ENCODE measurements at places on chromosomes 6 and 20.

DNA sequence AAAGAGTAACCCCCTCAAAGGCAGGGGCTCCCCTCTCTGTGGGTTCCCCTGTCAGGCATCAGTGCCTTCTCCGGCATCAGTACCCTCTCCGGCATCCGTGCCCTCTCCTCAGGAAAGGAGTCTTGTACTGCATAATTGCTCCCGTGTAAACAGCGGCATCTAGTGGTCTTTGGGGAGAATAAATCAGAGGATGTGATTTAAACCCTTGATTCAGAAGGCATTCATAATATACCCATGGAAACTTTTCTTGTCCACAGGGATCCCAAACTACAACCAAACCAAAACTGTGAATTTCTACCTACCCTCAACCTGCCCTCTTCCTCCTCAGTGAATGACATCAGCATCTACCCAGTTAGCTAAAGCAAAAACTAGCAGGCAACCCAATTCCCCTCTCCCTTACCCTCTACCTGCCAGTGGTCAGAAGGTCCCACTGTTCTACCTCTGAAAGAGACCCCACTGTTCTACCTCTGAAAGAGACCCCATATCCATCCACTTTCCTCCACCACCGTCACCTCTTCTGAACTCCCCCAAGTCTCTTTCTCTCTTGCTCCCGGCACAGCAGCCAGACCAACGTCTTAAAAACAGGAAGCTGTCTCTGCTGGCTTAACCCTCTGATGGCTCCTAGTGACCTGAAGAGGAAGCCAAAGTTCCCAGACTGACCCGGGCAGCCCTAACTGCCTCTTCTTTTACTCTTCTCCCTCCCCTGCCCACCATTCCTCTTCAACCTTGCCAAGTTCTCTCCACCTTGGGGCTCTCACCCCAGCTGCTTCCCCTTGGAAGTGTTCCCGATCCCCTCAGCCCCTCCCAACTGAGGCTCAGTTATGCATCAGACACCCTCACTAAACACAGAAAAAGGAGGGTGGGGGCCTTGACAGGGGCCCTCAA is 27.2 kb downstream of the UBE2V1 start:
- peak; percentile 86 for DNase-seq

GRCh38 chr20:19502169-19502568 is 255.9 kb upstream of the RIN2 start:
- no peak for DNase-seq

GRCh38 chr6:142726616-142727015 is 218.4 kb downstream of the HIVEP2 start:
- DNase-seq = no peak

GRCh38 chr20:37161830-37162549 is 17.1 kb upstream of the RPN2 start:
- DNase-seq = no peak

GRCh38 chr6:160249671-160250070 is 8.9 kb downstream of the SLC22A2 start:
- DNase-seq = no peak

- no peak for DNase-seq
Observed at GRCh38 chr6:1901556-1901955, 291.8 kb downstream of the FOXC1 start.

- no peak for DNase-seq
Observed at GRCh38 chr20:15945289-15945688, 628.0 kb downstream of the KIF16B start.

DNA sequence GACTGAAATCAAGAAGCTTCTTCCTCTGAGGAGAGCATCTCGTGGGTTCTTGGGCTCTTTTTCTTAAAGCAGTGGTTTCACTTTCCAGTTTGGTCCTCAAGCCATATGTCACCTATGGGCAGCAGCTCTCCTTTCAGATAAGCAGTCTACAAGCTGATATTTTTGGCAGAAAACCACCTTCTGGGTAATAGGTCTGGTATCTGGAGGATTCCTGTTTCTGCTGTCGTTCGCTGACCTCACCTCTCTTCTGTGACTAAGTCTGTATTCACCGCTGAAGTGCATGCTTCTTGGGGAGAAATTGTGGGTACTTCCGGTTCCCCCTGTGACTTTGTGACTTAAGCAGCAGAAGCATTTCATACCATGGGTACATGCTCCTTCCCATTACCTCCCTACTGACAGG is 193.6 kb downstream of the EDN1 start:
- no peak for DNase-seq

GRCh38 chr6:2314641-2315040 is 69.2 kb upstream of the GMDS start:
- DNase-seq = no peak

DNA sequence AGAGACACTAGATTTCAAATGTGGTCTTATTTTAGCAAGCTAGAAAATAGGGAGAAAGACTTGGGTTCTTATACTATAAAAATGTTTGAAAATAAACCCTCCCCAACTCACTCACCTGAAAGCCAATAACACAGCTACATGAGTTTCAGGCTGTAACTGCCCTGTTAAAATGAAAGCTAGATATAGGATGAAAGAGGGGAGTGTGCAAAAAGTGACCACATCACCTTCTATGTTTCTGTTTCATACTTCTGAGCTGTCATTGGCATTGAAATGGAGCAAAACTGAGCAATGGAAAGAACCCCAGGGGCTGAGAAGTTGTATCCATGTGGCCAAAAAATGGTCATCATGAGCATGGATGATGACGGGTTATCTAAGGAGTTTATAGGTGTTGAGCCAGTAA is 148.1 kb upstream of the TENT5A start:
- DNase-seq = no peak

DNA sequence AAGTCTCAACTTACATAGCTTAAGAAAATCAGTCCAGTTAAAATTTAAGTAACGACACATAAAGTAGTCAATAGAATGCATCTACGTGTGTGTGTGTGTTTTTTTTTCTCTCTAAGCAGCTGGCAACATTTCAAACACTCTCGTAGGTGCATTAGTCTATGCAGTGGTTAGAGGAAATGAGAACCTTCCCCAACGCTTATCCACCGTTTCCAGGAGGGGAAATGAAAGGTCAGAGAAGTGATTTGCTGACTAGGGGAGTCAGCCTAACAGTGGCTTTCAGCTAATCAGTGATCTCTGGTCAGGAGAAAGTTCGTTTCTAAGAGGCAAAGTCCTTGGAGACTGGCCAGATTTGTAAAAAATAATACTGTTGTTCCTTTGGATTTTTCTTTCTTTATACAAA is 806.6 kb downstream of the C6orf118 start:
- no peak for DNase-seq

DNA sequence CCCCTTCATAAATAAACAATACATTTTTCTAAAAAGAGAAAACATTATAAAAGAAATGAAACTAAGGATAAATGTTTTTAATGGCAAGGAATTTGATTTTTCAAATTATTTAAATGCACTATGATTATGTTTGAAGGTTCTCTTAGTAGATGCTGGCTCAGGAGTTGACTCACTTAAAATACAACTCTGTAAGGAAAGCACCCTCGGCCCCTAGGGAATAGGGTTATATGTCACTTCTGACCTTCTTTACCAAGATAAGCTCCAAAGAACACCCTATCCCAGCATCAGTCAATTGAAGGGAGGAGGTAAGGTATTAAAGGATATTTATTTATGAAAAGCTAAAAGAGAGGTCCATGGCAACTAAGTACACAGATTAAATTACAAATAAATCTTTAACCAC is 6.8 kb downstream of the SNAP91 start:
- no peak for DNase-seq

DNA sequence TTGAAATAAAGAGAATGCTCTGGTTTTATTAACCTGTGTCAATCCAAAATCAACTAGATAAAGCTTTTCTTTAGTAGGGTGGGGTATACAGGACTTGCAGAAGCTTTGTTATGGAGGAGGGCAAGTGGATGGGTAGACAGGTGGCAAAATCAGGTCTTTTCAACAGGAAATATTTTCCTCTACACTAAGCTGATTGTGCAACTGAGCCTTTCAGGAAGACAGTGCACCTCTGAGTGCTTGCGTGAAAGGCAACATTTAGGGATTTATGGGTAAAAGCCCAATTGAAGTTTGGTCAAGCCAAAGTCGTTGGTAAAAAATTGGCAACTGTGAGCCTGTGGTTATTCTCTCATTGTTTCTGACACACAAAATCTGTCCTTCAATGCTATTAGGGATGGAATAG is 23.8 kb upstream of the TUBB2A start:
- DNase-seq = no peak

DNA sequence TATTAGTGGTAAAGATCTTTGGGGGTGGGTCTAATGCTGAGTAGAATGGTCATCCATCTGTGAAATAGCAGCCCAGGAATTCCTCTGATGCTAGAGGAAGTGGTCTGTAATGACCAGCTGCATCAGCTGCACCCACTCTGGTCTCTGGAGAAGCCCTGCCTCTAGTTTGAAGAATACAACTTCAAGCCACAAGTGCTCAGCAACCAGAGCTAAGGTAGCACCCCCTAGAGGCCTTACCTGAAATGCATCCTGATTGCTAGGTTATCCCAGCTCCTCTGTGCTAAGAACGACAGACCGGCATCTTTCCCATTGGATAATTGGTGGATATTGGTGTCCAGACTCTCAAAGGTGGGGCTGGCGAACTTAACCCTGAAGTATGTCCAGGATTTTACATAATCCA is 58.2 kb downstream of the DNAH8 start:
- peak; percentile 49 for DNase-seq

DNA sequence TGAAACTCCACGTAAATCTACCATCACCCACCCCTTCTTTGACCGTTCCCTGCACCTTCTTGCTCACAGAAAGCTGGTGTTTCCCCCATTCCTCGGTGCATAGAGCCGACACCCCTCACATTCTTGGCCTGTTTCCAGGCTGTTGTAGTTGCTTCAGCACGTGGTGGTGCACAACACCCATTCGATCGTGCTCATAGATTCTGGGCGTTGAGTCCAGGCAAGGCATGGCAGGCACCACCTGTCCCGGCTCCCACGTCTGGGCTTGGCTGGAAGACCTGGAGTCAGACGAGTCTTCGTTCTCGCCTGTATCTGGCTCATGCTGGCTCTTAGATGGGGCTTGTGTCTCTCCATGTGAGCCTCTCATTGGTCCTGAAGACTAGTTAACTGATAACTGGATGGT is 100.6 kb downstream of the FAM120B start:
- no peak for DNase-seq

GRCh38 chr6:18022398-18023231 is 35.2 kb upstream of the KIF13A start:
- peak; percentile 85 for DNase-seq

GRCh38 chr6:138656364-138657064 is 117.1 kb upstream of the CCDC28A start:
- DNase-seq = no peak

DNA sequence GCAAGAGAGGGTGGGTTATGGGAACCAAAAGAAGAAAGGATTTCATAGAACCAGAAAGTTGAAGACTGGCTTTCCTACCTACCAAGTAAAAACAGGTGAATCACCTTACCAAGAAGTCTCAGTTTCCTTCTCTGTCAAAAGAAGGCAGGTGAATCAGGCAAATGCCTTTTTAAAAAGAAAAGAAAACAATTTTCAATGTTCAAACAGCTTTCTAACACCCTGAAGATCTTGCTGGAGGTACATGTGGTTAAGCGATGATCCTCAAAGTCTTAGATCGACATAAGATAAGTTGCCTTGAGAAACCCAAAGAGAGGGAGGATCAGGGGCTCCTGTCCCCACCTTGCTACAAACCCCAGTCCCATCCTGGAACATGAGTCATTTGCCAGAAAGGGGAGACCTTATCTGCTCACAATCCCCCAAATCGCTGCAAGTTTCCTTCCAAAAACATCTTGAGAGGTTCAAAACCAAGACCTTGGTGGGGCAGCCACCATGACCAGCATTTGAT is 71.6 kb downstream of the NFATC2 start:
- DNase-seq = no peak

GRCh38 chr20:36315545-36316351 is 9.6 kb downstream of the DLGAP4 start:
- DNase-seq = peak; percentile 58

DNA sequence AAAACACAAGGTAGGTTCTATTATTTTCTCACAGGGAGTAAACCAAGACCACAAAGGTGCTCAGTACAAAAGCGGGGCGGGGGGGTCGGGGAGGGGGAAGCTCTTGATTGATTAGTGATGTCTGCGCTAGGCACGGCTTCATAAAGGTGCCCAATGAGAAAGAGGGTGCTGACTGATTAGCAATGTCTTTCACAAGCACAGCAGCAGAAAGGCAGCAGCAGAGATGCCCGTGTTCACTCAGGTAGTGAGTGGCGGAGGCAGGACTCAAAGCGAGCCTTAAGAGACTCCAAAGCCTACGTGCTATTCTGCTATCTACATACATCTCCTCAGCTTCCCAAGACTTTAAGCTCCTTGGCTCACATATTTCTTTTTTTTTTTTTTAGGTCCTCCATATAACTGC is 20.3 kb downstream of the NFATC2 start:
- DNase-seq = no peak

DNA sequence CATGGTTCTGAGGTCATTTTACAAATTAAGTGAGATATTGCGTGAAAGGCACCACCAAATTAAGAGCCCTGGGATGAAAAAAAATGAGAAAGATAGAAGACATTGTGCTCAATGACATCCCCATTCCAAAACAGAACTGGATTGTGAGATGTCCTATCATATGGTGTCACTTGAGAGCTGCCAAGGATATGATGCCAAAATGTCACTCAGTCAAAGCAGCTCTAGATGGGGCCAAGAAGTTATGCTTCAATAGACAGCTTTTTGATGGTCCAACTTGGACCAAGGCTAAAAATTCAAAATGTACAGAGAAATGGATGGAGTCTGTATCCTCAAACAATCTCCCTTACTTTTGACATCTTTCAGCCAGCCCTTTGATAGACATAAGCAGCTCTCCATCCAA is 180.8 kb downstream of the UST start:
- DNase-seq = no peak

- no peak for DNase-seq
Observed at GRCh38 chr20:43548273-43548880, 10.4 kb upstream of the SGK2 start.

GRCh38 chr6:167093922-167094432 is 28.9 kb upstream of the CCR6 start:
- DNase-seq = no peak

DNA sequence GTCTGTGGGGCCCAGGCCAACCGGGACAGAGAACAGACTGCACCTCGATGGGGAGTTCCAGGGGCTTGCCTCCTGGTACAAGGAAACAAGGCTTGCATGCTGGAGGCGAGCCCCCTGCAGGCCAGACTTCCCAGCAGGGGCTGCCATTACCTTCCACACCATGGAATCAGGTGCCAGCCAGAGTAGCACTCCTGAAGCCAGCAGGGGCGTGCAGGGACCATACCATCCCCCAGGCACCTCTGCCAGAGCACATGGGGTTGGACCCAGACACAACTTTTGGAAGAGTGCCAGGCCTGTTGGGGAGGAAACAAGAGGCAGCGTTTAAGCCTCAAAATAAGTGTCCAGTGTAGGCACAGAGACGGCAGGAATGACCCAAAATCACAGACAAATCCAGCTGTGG is 6.5 kb downstream of the DDO start:
- peak; percentile 50 for DNase-seq

GRCh38 chr20:36677422-36677771 is 31.4 kb upstream of the SLA2 start:
- no peak for DNase-seq

Measured in H7 (cell line).